Motor neuron (in vitro differentiated cells): ENCODE measurements at places on chromosomes 7 and 10. TPM values are rescaled to one million over a fixed set of nuclear protein-coding genes. Genes with fewer than 3 reads are reported as not detected.

CNNM1 gene
- total RNA-seq, result 1.7 and 2.4 TPM in 2 replicates

- no peak for ATAC-seq
These were observed 26.9 kb upstream of the LAMB4 start for GRCh38 chr7:108156897-108157605.

DNA sequence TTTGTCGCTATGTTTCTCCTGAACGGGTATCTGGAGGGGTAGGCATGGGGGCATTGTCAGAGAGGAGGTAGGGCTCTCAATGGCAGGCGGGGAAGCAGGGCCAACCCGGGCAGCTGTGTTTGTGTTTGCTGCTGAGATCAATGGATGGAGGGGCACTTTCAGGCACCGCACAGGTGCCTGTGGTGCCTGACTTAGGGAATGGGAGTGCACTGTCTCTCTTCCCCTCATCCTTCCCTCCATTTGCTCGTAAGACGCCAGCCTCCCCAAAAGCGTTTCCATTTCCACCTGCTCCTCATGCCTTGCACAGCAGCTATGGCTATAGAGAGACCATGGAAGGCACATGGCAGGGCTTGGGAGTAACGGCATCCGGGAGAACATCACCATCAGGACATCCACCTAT is 615.9 kb upstream of the FOXK1 start:
- no peak for ATAC-seq

DNAJB6 gene
- 97.9 and 102 TPM in 2 replicates for total RNA-seq

INHBA gene
- 0.22 and 0.63 TPM in 2 replicates for total RNA-seq

DNA sequence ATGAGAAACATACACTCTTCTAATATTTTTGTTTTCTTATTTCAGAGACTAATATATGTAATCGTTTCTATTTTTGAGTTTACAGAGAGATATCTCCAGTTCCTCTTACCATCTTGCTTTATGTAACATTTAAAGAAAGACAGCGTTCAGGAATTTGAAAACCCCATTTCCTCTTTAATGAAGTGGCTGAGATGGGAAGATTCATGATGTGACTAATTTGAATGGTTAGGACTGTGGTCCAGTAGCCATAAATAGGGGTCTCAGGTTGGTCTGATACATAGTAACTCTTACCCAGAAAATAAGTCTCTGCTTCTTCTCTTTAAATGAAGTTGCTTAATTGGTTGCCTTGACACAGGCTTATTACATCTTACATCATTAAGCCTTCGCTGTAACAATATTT is 6.9 kb downstream of the KMT2E start:
- ATAC-seq, result no peak

DNA sequence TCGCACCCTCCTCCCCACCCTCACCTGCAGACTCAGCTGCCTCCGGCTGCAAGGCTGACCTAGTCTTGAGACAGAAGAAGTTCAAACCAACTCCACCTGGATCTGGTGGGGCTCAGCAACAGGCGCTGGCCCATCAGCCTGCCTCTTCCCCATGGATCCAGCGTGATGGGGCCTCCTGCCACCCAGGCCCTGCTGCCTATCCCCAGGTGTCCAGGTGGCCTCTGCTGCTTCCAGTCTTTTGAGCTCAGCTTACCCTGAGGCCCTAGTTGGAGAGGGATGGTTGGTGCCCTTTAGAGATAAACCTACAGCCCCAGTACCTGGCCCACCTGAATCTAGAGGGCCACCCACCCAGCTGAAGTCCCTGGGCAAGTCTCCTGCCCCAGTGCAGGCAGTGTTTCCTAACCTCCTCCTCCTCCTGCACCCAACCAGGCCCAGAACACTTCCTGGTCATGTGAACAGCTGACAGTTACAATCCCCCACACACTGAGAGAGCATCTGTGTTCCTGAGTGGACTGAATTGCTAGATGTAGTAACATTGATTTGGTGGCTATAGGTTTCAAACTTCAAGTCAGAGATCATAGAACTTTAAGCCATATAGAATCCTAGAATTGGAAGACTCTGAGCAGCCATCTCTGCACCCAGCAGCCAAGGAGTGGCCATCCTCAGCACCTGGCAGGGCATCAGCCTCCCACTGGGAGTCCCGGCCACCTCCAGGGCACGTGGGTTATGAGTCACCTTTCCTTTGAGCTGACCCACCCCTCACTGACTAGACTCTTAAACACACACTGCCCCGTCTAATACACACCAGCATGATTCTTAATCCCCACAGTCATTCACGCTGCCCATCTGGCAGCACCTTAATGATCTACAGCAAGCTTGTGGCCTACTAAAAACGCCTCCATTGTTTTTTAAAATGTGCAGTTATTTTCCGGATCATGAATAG is 51.9 kb downstream of the ALOX5 start:
- ATAC-seq, result peak; percentile 67

DNA sequence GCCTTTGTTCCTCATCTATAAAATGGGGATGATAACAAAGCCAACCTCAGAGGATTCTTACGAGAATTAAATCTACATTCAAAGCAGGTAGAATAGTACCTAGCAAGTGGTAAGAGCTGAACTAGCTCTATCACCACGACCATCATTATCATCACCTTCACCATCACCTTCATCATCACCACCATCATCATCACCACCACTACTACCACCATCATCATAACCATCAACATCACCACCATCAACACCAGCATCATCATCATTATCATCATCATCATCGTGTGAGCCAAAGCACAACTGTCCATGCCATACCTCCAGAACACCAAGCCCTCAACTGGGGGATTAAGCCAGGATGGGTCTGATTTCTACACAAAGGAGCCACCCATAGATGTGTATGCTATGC is 206.8 kb downstream of the GRID1 start:
- no peak for ATAC-seq

- ATAC-seq, result no peak
These were observed 48.7 kb downstream of the UPF2 start for GRCh38 chr10:11993834-11994468.

SORCS3 gene
- total RNA-seq, result 4.6 and 5.0 TPM in 2 replicates

OR13A1 gene
- total RNA-seq, result 0.05 and 0.19 TPM in 2 replicates

DKK1 gene
- total RNA-seq, result 11.2 and 13.6 TPM in 2 replicates

GRCh38 chr10:129523031-129523722 is 56.1 kb downstream of the MGMT start:
- ATAC-seq, result no peak

OR6B1 gene
- 0.38 and 0.49 TPM in 2 replicates for total RNA-seq

- ATAC-seq, result peak; percentile 96
These were observed 17.0 kb downstream of the FAM131B start for GRCh38 chr7:143345428-143345900.

- peak; percentile 62 for ATAC-seq
These were observed 194.4 kb upstream of the IMMP2L start for GRCh38 chr7:111756687-111757178.

DNA sequence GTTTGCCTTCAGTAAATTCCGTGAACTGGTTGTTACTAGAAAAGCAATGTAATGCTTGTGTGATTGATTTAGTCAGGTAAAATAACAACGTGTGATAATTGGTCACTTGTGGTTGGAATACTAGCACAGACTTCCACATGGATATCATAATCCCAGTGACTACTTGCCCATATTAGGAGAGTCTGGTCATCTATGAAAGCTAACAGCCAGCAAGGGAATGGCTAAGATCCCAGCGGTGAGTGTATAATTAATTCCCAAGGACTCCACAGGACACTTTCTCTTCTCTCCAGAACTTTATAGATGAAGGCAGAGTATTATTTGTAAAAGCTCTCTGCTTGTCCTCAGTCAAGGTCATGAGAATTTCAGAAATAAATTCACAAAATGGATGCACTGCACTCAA is 662.6 kb upstream of the TEX47 start:
- ATAC-seq, result no peak

DNA sequence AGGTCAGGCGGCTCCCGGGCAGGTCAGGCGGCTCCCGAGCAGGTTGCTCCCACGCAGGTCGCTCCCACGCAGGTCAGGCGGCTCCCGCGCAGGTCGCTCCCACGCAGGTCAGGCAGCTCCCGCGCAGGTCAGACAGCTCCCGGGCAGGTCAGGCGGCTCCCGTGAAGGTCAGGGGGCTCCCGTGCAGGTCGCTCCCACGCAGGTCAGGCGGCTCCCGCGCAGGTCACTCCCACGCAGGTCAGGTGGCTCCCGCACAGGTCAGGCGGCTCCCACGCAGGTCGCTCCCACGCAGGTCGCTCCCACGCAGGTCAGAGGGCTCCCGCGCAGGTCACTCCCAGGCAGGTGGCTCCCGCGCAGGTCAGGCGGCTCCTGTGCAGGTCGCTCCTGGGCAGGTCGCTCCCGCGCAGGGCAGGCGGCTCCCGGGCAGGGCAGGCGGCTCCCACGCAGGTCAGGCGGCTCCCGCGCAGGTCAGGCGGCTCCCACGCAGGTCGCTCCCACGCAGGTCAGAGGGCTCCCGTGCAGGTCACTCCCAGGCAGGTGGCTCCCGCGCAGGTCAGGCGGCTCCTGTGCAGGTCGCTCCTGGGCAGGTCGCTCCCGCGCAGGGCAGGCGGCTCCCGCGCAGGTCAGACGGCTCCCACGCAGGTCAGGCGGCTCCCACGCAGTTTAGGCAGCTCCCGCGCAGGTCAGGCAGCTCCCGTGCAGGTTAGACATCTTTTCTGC is 30.7 kb downstream of the PTPRN2 start:
- no peak for ATAC-seq
